Myocyte (in vitro differentiated cells): ENCODE measurements at places on chromosomes 5 and 9. TPM values are rescaled to one million over a fixed set of nuclear protein-coding genes. Genes with fewer than 3 reads are reported as not detected.
A peak's percentile ranks its signal among the peaks of the same experiment; 100 is the strongest.

PLAC8L1 gene
- total RNA-seq = 0.88 TPM in 1 of 2 replicates, not detected in the other

NOP16 gene
- total RNA-seq = 17.4 and 29.7 TPM in 2 replicates

KLF4 gene
- 4.9 and 7.8 TPM in 2 replicates for total RNA-seq

ENG gene
- 10.5 and 12.5 TPM in 2 replicates for total RNA-seq

MTRR gene
- total RNA-seq = 24.4 and 37.7 TPM in 2 replicates

MYMK gene
- total RNA-seq = 441 and 664 TPM in 2 replicates

HACD4 gene
- total RNA-seq = 0.10 and 0.16 TPM in 2 replicates

- DNase-seq = no peak
These were observed 99.4 kb downstream of the TMEM215 start for GRCh38 chr9:32882705-32883104.

GRCh38 chr9:99398241-99398640 is 176.2 kb downstream of the SEC61B start:
- DNase-seq = no peak

GRCh38 chr5:38193015-38193581 is 65.3 kb upstream of the EGFLAM start:
- peak; percentile 78 for DNase-seq

DNA sequence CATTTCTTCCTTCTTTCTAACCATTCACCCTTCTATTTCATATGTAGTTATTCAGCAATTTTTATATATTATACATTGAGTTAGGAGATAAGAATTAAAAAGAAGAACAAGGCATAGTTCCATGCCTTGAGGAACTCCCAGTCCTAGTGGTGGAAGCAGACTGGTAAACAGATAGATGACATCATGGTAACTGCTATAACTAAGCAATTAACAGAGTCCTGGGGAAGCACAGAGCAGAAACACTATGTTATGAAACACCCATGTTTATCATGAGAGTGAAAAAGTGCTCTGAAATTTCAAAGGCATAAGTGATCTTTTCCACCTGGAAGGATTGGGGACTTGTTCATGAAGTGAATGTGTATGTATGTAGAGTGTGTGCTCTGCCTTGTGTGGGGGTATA is 14.6 kb downstream of the PAPPA start:
- DNase-seq = no peak

GRCh38 chr5:93717162-93717561 is 24.2 kb downstream of the POU5F2 start:
- peak; percentile 81 for DNase-seq

DNA sequence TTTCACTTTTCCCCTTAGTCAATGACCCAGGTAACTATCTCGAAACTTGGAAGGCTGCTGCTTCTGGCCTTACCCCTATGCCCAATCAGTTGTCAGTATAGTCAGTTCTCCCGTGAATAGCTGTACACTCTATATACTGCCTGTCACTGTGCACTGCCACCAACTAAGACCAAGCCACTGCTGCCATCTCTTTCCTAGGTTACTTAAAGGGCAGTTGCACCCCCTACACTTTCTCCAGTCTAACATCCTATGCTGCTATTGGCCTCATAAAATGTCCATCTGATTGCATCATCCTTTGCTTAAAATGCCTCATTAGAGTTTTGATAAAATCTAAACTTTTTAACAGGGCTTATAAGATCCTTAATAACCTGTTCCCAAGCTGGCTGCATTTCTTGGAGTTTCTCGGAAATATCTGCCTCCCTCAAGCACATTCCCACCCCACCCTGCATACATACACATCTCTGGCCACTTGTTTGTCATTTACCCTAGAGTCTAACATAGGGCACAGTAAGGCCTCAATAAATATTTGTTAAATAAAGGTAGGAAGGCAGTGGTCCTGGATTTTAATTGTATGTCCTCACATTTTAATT is 32.8 kb upstream of the TNFAIP8 start:
- DNase-seq = no peak

DNA sequence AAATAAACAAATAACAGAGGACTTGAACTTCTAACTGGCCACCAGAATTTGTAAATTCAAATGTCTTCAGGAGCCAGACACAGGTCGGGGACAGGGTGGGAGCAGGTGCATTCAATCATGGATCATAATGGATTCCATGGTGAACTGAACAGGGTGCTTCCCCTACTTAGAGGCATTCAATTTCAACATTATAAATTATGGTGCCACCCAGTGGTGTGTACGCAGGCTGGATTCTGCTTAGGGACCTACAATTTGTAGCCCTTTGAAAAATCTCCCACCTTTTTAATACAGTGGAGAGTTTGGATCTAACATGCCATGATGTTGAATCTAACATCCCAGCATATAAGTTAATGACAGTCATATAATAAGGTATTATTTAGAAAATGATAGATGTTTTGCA is 22.3 kb downstream of the KLF9 start:
- no peak for DNase-seq

GRCh38 chr9:38003230-38003629 is 65.8 kb downstream of the SHB start:
- DNase-seq = no peak

GRCh38 chr5:128613128-128613527 is 75.1 kb upstream of the FBN2 start:
- DNase-seq = no peak

DNA sequence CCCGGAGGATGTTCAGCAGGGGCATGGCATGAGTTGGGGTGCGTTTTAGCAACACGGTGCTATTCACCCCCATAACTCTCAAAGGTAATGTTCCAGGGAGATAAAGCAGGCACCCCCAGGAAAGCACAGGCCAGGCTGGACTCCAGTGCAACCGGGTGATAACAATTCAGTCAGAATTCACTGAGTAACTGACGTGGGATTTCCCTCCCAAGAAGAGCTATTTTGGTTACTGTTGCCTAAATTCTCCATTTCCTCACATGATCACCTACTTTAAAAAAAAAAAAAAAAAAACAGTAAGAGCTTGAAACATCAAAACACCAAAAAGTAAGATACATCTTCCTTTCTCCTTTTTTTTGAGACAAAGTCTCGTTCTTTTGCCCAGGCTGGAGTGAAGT is 137.6 kb upstream of the WWC1 start:
- DNase-seq = no peak

DNA sequence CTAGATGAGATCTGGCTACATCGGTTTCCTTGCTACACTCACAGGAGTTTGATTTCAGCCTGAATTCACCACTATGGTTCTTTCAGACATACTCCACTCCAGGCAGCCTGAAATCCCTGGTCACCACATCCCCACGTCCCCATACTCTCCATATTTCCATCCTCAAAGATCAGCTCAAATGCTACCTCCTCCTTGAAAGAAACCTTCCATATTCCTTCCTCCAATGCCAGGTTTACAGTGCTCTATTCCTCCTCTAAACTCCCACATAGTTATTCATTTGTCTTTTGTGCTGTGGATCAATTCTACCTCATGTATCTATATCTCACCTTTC is 151.7 kb downstream of the GLIS3 start:
- DNase-seq = no peak

GRCh38 chr9:133201424-133202144 is 7.5 kb downstream of the OBP2B start:
- DNase-seq = no peak

GRCh38 chr5:90658620-90659019 is 100.0 kb downstream of the ADGRV1 start:
- DNase-seq = no peak

DNA sequence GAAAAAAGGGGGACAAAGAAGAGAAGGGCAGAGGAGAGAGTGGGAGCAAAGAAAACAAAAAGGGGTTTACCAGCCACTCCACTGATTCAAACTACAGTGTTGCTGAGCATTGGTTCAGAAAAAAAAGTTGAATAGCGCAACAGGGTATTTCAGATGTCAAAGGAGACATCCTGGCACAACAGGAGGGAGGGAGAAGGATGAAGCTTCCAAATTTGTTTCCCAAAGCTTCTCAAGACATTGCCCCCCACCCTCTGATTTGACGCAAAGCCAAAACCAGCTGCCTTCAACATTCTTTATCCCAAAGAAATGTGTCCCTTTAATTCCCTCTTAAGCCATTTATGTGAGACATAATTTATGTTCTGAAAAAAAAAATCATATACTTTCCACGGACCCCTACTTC is 105.5 kb upstream of the TNC start:
- DNase-seq = no peak

DNA sequence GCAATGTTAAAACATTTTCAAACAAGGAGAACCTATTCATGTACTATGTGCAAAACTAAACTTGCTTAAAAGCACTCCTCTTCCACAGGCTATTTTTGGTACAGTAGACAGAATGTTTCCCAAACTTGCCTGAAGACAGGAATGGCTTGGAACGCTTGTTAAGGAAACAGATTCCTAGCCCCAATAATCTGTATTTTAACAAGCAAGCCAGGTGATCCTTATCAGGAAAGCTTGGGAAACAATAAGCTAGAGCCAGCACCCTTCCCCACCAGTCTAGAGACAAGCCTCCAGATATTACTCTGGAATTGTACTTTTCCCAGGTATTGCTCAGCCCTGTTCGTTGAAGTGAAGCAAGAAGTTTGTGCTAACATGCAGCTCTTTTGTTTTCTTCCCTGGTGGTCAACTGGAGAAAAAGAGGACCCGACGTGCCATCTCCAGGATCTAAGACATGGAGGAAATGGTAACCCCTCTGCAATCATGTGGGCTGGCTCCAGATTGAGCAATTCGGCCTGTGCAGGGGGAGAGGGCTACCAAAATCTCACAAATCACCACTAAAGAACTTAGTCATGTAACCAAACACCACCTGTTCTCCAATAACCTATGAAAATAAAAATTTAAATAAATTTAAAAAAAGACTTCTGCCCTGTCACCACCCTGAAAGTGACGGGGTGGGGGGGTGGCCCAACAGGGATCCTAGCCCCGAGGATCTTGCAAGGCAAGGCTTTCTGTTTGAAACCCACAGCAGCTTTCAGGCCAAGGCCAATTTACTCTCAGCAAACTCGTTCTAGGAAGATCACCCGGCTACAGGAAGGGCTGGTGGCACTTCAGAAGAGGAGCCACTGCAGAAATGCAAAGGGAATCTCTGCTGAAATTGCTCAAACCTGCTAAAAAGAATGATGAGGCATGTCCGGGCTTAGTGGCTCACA is 48.6 kb downstream of the SHB start:
- no peak for DNase-seq

- DNase-seq = no peak
These were observed 29.3 kb downstream of the PCDH1 start for GRCh38 chr5:141848744-141849414.

GRCh38 chr5:103262422-103262871 is 3.9 kb downstream of the MACIR start:
- peak; percentile 23 for DNase-seq

DNA sequence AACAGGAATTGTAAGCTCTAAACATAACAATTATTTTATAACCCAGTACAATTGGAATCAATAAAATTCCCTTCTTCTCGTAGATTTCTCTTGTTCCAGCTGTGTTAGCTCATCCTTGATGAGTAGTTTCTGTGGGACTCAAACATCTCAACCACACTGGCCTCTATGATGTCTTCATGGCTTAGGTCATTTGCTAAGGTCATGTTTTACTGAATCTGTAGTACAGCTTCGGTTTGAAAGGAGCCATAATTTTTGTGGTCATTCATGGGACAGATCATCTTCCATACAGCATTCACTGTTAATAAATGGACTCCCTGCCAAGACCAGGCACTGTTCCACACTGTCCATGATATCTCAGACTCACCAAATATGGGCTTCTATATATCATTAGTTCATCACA is 369.0 kb upstream of the RFX3 start:
- DNase-seq = peak; percentile 69

GRCh38 chr9:89114741-89115140 is 63.9 kb downstream of the SHC3 start:
- DNase-seq = no peak

- peak; percentile 47 for DNase-seq
These were observed 4.8 kb downstream of the PLK2 start for GRCh38 chr5:58455066-58455465.
